ENCODE measurements at places on chromosomes 13 and 19. TPM values are rescaled to one million over a fixed set of nuclear protein-coding genes. Genes with fewer than 3 reads are reported as not detected.

CLDND2 gene
- 1.1 TPM for total RNA-seq

PODNL1 gene
- 1.2 TPM for total RNA-seq

ZNF730 gene
- total RNA-seq = 84.7 TPM

NFIC gene
- total RNA-seq = 3.9 TPM

LRRC63 gene
- 0.21 TPM for total RNA-seq

DPP9 gene
- 24.3 TPM for total RNA-seq

ZNF560 gene
- not detected for total RNA-seq

- no peak for DNase-seq
- H3K4me1 ChIP-seq = no peaks in the 10 kb centered on the region
- H3K27ac ChIP-seq = no peak overlapping the region
- no peak overlapping the region for H3K4me3 ChIP-seq
- H3K27me3 ChIP-seq = no peaks in the 10 kb centered on the region
- H3K36me3 ChIP-seq = peaks cover 7% of the 10 kb centered on the region
These were observed 3.0 kb downstream of the KDM4B start for GRCh38 chr19:4971816-4972495.

- no peaks in the 10 kb centered on the region for H3K36me3 ChIP-seq
- no peak overlapping the region for H3K27ac ChIP-seq
- no peaks in the 10 kb centered on the region for H3K27me3 ChIP-seq
- DNase-seq = no peak
These were observed 137.3 kb upstream of the PCDH9 start for GRCh38 chr13:67367399-67367798.

DNA sequence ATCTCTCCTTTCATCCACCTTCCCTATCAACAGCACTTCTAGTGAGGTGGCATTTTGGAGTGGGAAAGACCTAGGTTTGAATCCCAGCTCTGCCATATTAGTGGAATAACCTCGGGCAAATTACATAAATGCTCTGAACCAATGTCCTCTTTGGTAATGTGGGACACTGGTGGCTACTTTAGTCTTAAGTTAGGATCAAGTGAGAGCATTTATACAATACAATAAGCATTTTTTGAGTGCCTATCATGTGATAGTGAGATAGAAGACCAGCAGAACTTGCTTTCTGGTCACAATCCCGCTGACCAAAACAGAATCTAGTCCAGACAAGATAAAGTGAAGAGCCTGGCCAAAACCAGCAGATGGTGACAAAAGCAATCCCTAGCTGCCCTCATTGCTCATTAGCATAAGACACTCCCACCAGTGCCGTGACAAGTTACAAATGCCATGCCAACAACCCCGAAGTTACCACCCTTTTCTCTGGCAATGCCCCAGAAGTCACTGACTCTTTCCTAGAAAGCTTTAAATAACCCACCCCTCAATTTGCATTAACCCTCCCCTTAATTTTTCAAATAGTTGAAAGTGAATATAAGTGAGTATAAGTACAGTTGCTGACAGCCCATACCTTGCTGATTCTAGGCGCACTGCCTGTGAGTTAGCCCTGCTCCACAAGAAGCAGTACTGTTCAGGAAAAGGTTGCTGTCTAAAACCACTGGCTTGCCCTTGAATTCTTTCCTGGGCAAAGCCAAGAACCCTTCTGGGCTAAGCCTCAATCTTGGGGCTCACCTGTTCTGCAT, 28.9 kb upstream of the KPNA3 start:
- DNase-seq = no peak
- no peaks in the 10 kb centered on the region for H3K27me3 ChIP-seq
- H3K4me1 ChIP-seq = no peaks in the 10 kb centered on the region
- no peak overlapping the region for H3K27ac ChIP-seq

DNA sequence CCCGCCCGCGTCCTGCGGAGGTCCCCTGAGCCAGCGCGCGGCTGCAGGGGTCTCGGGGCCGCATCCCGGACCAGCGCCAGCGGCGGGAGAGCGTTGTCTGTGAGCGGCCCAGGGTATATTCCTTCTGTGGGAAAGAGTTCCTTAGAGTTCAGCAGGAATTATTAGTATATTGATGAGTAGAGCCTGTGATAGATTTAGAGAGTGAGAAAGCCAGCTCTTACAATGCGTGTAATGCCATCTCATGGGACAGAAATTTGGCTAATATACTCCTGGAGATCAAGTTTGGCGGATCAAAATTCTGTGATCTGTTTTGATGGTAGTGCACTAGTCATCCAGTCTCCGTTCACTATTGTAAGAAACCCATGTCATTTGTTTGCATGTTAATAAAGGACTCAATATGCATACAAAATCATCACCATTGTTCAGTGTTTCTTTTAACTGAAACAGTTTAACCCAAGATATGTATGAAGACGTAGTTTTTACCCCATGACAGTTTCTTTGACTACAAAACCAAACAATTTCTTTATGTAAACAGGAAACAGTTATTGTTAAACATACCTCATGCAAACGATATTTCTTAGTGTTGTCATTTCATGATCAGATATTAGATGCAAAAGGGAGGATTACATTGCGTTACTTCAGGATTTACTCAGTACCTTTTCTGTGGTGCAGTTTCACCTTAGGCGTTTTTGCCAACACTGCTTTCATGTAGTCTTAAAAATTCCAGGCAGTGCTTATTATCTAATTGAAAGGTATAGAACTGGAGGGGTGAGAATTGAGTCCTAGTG, 9.9 kb downstream of the TNFRSF19 start:
- H3K4me1 ChIP-seq = no peaks in the 10 kb centered on the region
- peak overlapping the region; percentile 83 for H3K4me3 ChIP-seq
- H3K36me3 ChIP-seq = no peaks in the 10 kb centered on the region
- peaks cover 39% of the 10 kb centered on the region for H3K27me3 ChIP-seq

DNA sequence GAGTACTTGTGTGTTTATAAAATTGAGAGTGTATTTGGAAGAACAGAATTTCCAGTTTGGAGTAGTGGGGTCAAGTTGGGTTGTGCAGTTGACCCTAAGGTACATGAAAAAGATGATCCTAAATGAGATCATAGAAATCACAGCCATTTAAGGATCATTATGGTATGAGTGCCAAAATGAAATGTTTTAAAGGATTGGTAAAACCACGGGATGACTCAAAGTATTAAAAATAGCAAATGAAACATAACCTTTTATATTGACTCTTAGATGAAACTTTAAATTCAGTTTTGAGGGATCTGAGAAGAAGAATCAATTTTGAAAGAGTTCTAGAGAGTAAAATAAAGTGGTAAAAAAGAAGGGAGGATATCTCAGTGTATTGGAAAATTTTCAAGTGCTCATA, 773.8 kb downstream of the GPC5 start:
- no peaks in the 10 kb centered on the region for H3K4me1 ChIP-seq
- no peak overlapping the region for H3K27ac ChIP-seq
- no peaks in the 10 kb centered on the region for H3K36me3 ChIP-seq

DNA sequence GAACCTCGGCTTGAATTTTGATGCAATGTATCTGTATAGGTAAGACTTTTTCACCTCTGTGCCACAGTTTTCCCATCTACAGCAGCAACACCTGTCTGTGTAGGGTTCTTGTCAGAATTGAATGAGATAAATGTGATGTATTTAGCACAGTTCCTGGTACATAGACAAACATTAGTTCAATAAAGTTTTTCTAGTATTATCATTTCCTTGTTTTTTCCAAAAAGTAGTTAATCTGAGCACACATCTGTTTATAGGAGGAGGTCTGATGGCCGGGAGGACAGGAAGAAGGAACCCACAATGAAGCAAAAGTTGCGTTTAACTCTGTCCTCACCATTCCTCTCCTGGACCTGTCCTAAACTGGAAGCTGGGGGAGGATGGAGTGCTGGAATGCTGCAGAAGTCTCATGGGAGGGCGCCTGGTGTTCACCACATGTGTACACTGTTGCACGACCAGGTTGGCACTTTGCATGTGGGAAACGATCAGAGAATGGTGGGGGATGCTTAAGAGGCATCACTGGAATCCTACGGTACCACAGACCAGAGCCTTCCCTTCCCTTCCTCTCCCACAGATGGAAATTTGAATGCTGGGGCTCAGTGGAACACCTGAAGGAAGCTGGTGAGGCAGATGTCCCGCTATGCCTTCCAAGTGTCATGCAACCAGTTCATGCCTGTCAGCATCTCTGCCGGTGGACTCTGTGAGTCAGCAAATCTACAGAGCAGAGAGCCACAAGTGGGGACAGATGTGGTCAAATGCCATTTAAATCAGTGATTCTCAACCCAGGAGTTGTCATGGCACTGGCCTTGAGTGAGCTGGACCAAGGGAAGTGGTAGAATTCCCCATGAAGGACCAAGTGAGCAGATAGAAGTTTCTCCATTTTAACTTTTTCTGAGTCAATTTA, 315.6 kb downstream of the DLEU7 start:
- no peaks in the 10 kb centered on the region for H3K36me3 ChIP-seq
- DNase-seq = no peak
- no peaks in the 10 kb centered on the region for H3K4me1 ChIP-seq
- no peak overlapping the region for H3K27ac ChIP-seq
- no peak overlapping the region for H3K4me3 ChIP-seq

GRCh38 chr13:28574617-28575142, 79.8 kb upstream of the FLT1 start:
- H3K36me3 ChIP-seq = no peaks in the 10 kb centered on the region
- DNase-seq = no peak
- H3K4me3 ChIP-seq = no peak overlapping the region
- H3K4me1 ChIP-seq = no peaks in the 10 kb centered on the region
- H3K27ac ChIP-seq = no peak overlapping the region

GRCh38 chr19:38741670-38742069, 2.6 kb downstream of the CAPN12 start:
- H3K4me3 ChIP-seq = no peak overlapping the region
- no peak overlapping the region for H3K27ac ChIP-seq
- no peaks in the 10 kb centered on the region for H3K36me3 ChIP-seq
- no peak for DNase-seq

GRCh38 chr19:6229951-6230712, 49.6 kb downstream of the MLLT1 start:
- H3K27ac ChIP-seq = no peak overlapping the region
- H3K36me3 ChIP-seq = peaks cover 27% of the 10 kb centered on the region
- DNase-seq = no peak
- H3K4me3 ChIP-seq = no peak overlapping the region
- H3K27me3 ChIP-seq = no peaks in the 10 kb centered on the region

GRCh38 chr19:10478903-10479384, 24.2 kb downstream of the KEAP1 start:
- peak; percentile 98 for DNase-seq
- H3K36me3 ChIP-seq = no peaks in the 10 kb centered on the region
- H3K27me3 ChIP-seq = peaks cover 7% of the 10 kb centered on the region
- H3K27ac ChIP-seq = no peak overlapping the region
- no peak overlapping the region for H3K4me3 ChIP-seq
- H3K4me1 ChIP-seq = no peaks in the 10 kb centered on the region

GRCh38 chr13:42577538-42577937, 3.6 kb downstream of the TNFSF11 start:
- no peaks in the 10 kb centered on the region for H3K4me1 ChIP-seq
- H3K36me3 ChIP-seq = no peaks in the 10 kb centered on the region
- DNase-seq = no peak
- H3K4me3 ChIP-seq = no peak overlapping the region
- H3K27me3 ChIP-seq = peaks cover 43% of the 10 kb centered on the region

DNA sequence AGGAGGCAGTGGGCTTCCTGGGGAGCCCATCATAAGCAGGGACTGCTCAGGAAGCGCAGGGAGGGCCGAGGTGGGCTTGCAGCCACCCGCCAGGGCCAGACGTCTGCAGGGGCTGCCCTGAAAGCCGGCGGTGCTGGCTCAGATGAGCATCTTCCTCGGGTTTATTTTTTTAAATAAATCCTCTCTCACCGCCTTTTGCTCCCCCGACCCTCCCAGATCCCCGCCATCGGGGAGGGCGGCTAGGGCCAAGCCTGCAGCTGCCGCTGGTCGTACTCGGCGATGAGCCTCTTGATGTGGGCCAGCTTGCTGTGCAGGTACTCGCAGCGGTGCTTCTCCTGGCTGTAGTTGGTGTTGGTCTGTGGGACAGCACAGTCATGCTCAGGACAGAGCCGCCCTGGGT, 6.6 kb upstream of the ISYNA1 start:
- H3K27me3 ChIP-seq = no peaks in the 10 kb centered on the region
- H3K36me3 ChIP-seq = peaks cover 4% of the 10 kb centered on the region
- no peak overlapping the region for H3K4me3 ChIP-seq

GRCh38 chr19:29366757-29367156, 153.8 kb upstream of the UQCRFS1 start:
- H3K36me3 ChIP-seq = no peaks in the 10 kb centered on the region
- DNase-seq = peak; percentile 34
- H3K27me3 ChIP-seq = no peaks in the 10 kb centered on the region
- H3K27ac ChIP-seq = no peak overlapping the region
- H3K4me1 ChIP-seq = no peaks in the 10 kb centered on the region

DNA sequence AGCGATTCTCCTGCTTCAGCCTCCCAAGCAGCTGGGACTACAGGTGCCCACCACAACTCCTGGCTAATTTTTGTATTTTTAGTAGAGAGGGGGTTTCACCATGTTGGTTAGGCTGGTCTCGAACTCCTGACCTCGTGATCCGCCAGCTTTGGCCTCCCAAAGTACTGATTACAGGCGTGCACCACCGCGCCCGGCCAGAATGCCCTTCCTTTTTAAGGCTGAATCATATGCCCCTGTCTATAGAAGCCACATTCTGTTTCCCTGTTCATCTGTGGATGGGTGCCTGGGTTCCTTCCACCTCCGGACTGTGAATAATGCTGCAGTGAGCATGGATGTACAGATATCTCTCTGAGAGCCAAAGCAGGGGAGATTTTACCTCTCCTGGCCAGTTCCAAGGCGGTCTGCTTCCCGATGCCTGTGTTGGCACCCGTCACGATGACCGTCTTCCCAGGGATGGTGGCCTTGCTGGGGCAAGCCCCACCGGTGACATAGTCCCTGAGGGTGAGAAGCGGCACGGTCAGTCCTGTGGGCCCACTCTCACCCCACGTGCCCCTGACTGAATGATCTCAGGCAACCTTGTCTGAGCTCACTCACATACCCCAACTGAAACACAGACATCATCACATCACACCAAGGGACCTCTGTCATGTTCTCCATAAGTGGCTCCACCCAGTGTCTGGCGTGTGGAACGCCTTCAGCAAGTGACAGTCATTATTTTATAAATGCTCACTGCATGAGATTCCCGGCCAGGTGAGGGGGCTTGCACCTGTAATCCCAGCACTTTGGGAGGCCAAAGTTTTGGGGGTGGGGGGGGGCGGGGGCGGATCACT, 4.0 kb downstream of the RDH13 start:
- peak; percentile 58 for DNase-seq
- H3K4me1 ChIP-seq = no peaks in the 10 kb centered on the region
- H3K27ac ChIP-seq = no peak overlapping the region
- H3K4me3 ChIP-seq = no peak overlapping the region
- peaks cover 24% of the 10 kb centered on the region for H3K36me3 ChIP-seq
- H3K27me3 ChIP-seq = no peaks in the 10 kb centered on the region
